Ascending aorta (tissue), 2 donors: ENCODE measurements at places on chromosomes 13 and 19. TPM values are rescaled to one million over a fixed set of nuclear protein-coding genes. Genes with fewer than 3 reads are reported as not detected.

DNA sequence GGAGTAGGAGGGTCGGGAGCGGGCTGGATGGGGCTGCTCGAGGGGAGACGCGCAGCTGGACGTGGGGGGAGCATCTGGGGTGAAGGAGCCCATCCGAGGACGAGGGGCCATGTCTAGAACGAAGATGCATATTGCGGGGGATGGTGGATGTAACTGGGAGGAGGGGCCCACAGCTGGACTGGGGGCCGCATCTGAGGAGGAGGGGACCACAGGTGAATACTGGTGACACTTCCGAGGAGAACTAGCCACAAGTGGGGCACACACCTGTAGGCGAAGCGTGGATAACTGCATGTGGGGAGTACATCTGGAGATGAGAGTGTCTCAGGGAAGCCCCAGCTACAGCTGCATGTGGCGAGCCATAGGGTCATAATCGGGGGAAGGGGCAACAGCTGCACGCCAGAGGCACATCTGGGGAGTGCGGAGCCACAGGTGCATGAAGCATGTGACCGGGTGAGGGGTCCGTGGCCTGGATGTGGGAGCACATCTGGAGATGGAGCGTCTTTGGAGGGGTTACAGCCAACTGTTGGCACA lies 402 bp downstream of the ZSWIM9 start:
- H3K4me3 ChIP-seq = peak overlapping the region; percentile 85
- peaks cover 32% of the 10 kb centered on the region for H3K36me3 ChIP-seq
- peak overlapping the region; percentile 82 for H3K27ac ChIP-seq
- H3K4me1 ChIP-seq = peaks cover 7% of the 10 kb centered on the region

The TNFSF13B gene
- total RNA-seq = 15.0 TPM

GRCh38 chr19:38849147-38849859 lies 483 bp downstream of the HNRNPL start:
- peak; percentile 97 for DNase-seq
- peak overlapping the region; percentile 100 for H3K27ac ChIP-seq
- H3K4me1 ChIP-seq = peaks cover 41% of the 10 kb centered on the region
- no peaks in the 10 kb centered on the region for H3K27me3 ChIP-seq
- H3K4me3 ChIP-seq = peak overlapping the region; percentile 81

DNA sequence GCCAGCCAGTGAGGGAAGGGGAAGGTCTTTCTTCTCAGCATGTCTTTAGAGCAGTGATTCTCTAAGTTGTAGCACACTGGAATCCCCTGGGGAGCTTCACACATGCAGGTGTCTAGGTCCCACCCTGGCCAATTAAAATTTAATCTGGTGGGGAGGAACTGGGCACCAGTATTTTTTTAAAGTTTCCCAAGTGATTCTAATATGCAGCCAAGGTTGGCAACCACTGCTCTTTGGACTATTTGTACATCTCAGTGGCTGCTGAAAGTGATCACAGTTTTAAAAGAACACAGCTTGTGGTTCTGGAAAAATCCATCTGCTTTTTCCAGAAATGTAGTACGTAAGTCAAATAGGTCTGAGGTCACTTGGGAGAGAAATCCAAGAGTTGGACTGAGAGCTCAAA lies 10.7 kb upstream of the KATNAL1 start:
- H3K36me3 ChIP-seq = no peaks in the 10 kb centered on the region
- no peak overlapping the region for H3K4me3 ChIP-seq
- H3K27me3 ChIP-seq = no peaks in the 10 kb centered on the region
- peaks cover 2% of the 10 kb centered on the region for H3K4me1 ChIP-seq
- no peak for DNase-seq

GRCh38 chr19:18149596-18149975 lies 3.4 kb upstream of the PIK3R2 start:
- H3K4me1 ChIP-seq = peaks cover 9% of the 10 kb centered on the region
- no peak for DNase-seq
- no peak overlapping the region for H3K4me3 ChIP-seq
- H3K27me3 ChIP-seq = no peaks in the 10 kb centered on the region

The UHRF1 gene
- 0.32 TPM for total RNA-seq

- H3K36me3 ChIP-seq = no peaks in the 10 kb centered on the region
- no peak overlapping the region for H3K4me3 ChIP-seq
- no peaks in the 10 kb centered on the region for H3K4me1 ChIP-seq
- DNase-seq = no peak
- no peak overlapping the region for H3K27ac ChIP-seq
These were observed 9.3 kb downstream of the ZIC5 start for GRCh38 chr13:99962242-99962641.

GRCh38 chr13:68697551-68697950 lies 1410.1 kb upstream of the ATXN8OS start:
- H3K27ac ChIP-seq = no peak overlapping the region
- H3K27me3 ChIP-seq = no peaks in the 10 kb centered on the region
- H3K4me3 ChIP-seq = no peak overlapping the region
- no peaks in the 10 kb centered on the region for H3K4me1 ChIP-seq
- H3K36me3 ChIP-seq = no peaks in the 10 kb centered on the region

DNA sequence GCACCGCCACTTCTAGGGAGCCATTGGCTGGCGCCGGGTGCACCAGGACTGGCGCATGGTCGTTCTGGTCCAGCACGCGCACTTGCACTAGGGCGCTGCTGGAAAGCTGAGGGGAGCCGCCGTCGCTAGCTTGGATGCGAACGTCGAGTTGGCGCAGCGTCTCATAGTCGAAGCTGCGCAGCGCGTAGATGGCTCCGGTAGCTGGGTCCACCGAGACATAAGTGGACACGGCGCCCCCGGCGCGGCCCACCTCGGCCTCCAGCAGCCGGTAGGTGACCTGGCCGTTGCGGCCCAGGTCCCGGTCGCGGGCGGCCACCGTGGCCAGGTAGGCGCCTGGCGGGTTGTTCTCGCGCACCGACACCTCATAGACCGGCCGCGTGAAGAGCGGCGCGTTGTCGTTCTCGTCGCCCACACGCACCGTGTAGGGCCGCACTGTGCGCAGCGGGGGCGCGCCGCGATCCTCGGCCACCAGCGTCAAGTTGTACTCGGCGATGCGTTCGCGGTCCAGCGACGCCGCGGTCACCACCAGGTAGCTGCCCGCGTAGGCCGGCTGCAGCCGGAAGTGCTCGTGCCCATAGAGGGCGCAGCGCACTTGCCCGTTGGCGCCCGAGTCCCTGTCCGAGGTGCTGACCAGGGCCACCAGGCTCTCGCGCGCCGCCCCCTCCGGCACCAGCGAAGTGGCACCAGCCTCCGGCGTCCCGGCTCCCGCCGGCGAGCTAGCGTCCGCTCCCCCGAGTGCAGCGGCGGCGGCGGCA lies 1.7 kb downstream of the PCDH8 start:
- no peaks in the 10 kb centered on the region for H3K36me3 ChIP-seq
- peak overlapping the region; percentile 33 for H3K4me3 ChIP-seq
- peaks cover 6% of the 10 kb centered on the region for H3K4me1 ChIP-seq
- no peak overlapping the region for H3K27ac ChIP-seq
- peaks cover 34% of the 10 kb centered on the region for H3K27me3 ChIP-seq

The KASH5 gene
- total RNA-seq = not detected

- no peak for DNase-seq
- H3K4me1 ChIP-seq = no peaks in the 10 kb centered on the region
- no peaks in the 10 kb centered on the region for H3K27me3 ChIP-seq
- no peak overlapping the region for H3K4me3 ChIP-seq
- H3K36me3 ChIP-seq = no peaks in the 10 kb centered on the region
These were observed 123.6 kb upstream of the SOX1 start for GRCh38 chr13:111943229-111943795.

- no peak for DNase-seq
- no peaks in the 10 kb centered on the region for H3K4me1 ChIP-seq
These were observed 37.7 kb upstream of the SCEL start for GRCh38 chr13:77497835-77498234.

The AKAP11 gene
- total RNA-seq = 13.0 TPM

- no peaks in the 10 kb centered on the region for H3K36me3 ChIP-seq
- no peak overlapping the region for H3K27ac ChIP-seq
- H3K4me3 ChIP-seq = no peak overlapping the region
- no peaks in the 10 kb centered on the region for H3K27me3 ChIP-seq
- peaks cover 28% of the 10 kb centered on the region for H3K4me1 ChIP-seq
- no peak for DNase-seq
These were observed 52.8 kb downstream of the ELF1 start for GRCh38 chr13:40966298-40966697.

DNA sequence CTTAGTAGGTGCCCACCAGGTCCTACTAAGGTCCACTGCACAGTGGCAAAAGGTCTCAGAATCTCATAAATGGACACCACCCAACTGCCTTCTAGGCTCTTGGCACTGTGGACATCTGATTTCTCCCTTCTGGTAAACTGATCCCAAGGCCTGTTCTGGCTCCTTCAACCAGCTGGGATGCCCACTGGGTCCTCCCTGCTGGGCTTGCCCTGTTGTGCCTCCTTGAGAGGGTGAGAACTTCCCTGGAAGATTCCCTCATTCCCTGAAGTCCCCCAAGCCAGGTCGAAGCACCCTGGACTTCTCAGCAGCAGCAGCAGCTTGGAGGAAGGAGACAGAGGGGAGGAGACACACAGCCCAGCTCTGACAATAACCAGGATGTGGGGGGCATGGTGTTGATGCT lies 6.6 kb upstream of the ZNF492 start:
- DNase-seq = no peak
- no peak overlapping the region for H3K27ac ChIP-seq
- H3K27me3 ChIP-seq = no peaks in the 10 kb centered on the region
- H3K36me3 ChIP-seq = no peaks in the 10 kb centered on the region
- no peak overlapping the region for H3K4me3 ChIP-seq

DNA sequence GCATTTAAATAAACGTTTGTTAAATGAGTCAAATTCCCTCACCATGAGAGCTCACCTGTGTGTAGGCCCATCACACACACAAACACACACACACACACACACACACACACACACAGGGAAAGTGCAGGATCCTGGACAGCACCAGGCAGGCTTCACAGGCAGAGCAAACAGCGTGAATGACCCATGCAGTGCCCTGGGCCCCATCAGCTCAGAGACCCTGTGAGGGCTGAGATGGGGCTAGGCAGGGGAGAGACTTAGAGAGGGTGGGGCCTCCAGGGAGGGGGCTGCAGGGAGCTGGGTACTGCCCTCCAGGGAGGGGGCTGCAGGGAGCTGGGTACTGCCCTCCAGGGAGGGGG lies 8.5 kb upstream of the CEACAM5 start:
- no peaks in the 10 kb centered on the region for H3K4me1 ChIP-seq
- no peak overlapping the region for H3K27ac ChIP-seq
- no peak for DNase-seq

The KCNN1 gene
- not detected for total RNA-seq

DNA sequence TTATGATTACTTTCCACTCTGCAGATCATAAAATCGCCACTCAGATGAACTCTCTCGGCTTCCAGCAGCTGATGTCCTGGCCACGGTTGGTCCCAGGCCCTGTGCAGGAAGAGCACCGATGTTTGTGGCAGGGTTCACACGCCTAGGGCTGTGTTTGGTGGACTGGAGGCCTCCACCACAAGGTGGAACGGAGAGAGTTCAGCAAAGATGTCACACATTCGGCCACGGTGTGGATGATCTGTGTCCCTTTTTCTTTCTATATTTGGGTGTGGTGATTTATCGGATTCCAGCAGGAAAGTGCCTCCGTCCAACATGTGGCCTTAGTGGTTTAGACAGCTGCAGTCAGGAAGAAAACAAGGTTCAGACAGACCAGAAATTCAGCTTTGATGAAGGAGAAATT lies 521 bp upstream of the SHISA2 start:
- DNase-seq = no peak
- H3K27ac ChIP-seq = no peak overlapping the region
- H3K4me3 ChIP-seq = peak overlapping the region; percentile 51
- peaks cover 18% of the 10 kb centered on the region for H3K27me3 ChIP-seq
- H3K36me3 ChIP-seq = no peaks in the 10 kb centered on the region

DNA sequence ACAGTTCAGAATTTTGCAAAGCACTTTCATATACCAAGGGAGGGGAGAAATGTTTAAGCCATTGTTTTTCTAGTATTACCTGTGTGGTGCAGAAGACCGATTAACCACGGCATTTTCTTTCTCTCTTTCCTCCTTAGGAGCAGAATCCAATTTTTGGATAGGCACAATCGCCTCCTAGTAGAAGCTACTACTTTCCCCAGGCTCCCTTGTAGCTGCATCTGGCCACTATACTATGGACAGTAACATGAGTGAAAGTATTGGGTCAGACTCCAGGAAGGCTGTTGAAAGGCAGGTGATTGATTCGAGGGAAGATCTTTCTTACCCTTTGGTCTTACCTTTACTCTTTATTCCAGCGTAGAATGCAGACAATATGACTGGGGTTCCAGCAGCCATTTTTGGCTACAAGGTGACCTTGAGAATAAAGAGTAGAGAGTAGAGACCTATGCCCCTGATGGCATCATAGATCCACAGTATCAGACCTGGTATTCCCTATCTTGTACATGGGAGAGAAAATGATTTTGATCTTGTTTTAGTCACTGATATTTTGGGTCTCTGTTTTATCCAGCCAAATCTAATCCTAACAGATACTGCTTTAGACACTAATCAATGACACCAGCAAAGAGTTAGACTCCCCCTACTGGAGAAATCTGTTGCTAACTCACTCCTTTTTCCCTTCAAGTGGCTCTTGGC lies 77.0 kb downstream of the LRRC63 start:
- no peaks in the 10 kb centered on the region for H3K4me1 ChIP-seq
- H3K36me3 ChIP-seq = no peaks in the 10 kb centered on the region

GRCh38 chr13:80265348-80265747 lies 75.6 kb downstream of the SPRY2 start:
- H3K27ac ChIP-seq = no peak overlapping the region
- no peak overlapping the region for H3K4me3 ChIP-seq
- no peaks in the 10 kb centered on the region for H3K36me3 ChIP-seq
